ENCODE measurements at places on chromosomes 4 and X.

DNA sequence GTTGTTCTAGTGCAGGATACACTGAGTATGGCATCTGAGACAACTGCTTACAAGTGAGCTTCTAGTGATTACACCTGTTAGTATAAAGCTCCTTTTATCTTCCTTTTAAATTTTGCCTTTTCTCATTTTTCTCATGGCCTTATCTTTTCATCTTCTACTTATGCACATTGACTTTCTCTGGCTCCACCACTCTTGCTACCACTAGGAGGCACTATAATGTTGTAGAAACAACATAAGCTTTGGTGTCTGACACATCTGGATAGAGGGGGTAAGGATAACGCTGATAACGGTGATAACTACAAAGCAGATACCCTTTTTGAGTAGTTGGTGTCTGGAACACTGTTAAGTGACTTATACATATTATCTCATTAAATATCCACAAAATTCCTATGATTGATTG is 187.4 kb upstream of the TEX13C start:
- peak; percentile 0 for DNase-seq

DNA sequence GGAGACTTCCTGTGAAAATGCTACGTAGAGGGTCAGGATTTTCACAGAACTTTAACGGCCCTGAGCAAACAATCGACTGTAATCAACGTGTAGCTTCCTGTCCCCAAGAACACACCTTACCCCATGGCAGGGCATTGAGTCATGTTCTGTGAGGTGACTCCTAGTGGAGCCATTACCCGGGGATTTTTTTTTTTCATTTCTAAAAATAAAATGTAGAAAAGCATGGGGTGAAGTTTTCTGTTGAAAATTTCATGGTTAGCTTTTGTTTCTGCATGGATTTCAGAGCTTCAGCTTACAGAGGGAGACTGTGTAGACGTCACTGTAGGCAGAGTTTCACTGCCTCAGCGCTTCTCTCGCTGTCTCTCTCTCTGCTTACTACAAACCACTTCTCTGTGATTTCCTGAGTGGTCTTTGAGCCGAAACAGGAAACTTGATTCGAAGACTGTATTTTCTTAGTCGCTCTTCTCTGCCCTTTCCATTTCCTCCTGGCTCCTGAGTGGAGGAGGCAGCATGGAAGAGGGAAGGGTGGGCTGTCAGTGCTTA is 111.7 kb downstream of the NFKB1 start:
- DNase-seq = no peak

GRCh38 chrX:88828011-88828410 is 81.0 kb downstream of the CPXCR1 start:
- DNase-seq = no peak

DNA sequence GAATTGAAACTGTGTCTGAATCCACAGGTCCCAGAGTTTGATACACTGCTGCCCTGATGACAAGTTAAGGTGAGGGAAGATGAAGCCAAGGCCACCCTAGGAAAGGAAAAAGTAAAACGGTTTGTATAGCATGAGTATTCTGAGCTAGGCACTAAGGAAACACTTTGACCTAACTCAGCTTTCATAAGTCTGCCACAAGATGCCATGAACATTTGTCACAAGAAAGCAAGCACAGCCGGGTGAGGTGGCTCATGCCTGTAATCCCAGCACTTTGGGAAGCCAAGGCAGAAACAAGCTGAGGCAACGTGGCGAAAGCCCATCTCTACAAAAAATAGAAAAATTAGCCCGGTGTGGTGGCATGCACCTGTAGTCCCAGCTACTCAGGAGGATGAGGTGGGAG is 34.2 kb downstream of the ELOVL6 start:
- DNase-seq = peak; percentile 64

- DNase-seq = no peak
Measured at GRCh38 chrX:121407627-121408026, 360.2 kb downstream of the GLUD2 start.

DNA sequence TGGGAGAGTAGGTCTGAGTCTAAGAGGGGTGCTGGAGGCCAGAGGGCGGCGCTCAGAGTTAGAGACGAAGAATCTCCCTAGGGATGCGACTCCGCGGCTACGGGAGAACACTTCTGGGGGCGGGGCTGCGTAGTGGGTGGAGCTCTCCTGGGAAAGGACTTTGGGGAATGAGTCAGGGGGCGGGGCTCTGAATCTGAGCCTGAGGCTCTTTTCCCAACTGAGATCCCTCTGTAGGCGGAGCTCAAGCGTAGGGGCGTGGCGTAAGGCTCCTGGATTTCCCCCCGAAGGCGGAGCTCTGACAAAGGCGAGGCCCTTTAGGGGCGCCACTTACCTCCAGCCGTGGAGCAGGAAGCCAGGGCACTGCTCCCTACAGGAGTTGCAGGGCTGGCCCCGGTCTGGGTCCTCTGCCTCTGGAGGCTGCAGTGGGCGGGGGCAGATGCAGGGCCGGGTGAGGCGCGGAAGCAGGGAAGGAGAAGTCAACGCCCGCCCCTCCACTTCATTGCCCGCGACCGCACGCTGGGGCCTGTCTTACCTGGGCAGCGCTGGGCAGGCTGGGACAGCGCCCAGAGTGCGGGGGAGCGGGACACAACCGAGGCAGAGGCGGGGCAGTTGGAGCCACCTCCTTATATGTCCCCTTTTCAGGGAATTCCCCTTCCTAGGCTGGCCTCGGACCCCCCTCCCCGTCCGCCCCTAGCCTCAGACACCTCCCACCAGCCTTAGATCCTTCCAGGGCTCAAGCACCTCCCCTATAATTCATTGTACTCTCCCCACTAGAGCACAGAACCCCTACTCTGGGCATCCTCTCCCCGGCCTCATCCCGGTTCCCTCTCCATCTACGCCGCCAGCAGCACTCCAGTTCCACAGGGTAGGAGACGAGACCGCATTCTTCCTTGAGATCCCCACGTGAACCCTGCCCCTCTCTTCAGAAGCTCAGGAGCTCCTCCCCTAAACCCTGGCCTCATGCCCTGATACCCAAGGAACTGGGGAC is 1.6 kb downstream of the PRICKLE3 start:
- peak; percentile 89 for DNase-seq

DNA sequence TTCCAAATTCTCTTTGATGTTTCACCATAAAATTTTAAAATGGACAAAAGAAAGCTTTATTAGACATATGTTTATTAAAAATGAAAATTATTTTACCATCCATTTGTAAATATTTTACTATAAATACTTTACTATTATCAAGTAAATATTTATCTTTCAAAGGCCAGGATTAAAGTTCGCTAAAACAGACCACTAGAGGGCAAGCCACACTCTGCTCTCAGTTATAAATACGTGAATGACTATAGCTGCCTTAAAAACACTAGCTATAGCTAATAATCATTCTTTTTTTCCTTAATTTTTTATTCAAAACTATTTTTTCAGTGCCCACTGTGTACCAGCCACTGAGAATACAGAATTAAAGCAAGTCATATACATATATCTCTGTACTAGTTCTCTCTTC is 38.6 kb downstream of the UNC5C start:
- DNase-seq = peak; percentile 7

GRCh38 chr4:106104276-106104675 is 209.0 kb downstream of the NPNT start:
- DNase-seq = no peak

GRCh38 chr4:18227880-18228279 is 206.3 kb upstream of the LCORL start:
- no peak for DNase-seq

DNA sequence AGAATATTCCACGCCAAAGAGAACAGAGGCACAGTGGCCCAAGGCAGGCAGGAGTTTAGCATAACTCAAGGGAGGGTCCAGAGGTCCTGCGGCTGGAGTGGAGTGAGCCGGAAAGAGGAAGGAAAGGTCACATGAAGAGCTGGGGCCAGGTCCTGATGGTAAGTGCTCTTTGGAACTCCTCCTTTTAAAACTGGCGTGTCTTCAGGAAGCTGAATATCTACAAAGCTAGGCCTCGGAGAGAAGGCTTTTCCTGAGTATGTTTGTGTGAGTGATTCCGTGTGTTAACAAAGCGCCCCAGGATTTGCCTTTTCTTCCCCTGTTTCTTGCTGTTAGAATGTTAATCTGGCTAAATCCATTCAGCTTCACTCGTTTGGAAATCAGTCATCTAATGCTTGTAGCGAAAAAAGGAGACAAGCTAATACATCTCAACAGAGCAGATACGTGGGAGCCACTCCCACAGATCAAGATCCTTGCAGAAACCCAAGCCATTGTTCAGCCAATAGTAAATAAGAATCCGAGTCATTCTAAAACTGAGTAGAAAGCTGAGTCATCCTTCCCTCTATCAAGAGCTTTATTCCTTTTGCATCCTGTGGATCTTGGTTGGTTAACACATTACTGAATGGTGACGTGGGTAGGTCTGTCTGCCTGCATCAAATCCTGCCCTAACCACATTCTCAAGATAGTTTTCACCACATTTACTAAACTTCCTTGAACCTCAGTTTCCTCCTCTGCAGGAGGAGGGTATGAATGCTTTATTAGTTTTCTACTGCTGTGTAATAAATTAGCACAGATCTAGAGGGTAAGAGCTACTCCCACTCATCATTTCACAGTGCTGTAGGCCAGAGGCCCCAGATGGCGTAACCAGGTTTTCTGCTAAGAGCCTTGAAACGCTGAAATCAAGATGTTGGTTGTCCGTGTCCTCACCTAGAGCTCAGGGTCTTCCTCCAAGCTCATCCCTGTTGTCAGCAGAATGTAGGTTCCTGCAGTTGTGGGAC is 43.2 kb upstream of the RBM47 start:
- DNase-seq = peak; percentile 99

- no peak for DNase-seq
Measured at GRCh38 chr4:732486-732885, 26.9 kb downstream of the PCGF3 start.

- DNase-seq = no peak
Measured at GRCh38 chr4:6109842-6110560, 90.3 kb downstream of the JAKMIP1 start.

DNA sequence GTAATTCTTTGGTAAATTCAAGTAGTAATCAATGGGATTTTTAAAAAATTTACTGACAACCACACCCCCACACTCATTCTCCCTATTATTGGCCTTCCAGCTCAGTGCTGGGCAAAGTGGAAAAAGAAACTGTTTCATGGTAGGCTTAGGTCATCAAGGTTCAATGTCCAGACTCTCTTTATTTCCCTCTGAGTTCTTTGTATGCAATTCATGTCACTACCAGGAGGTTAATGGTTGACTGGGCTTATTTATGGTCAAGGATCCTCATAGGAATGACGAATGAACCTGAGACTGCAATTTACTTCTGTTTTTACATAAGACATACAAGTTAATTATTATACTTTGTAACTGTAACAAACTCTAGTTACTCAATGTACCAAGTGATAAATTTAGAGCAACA is 403.2 kb downstream of the KLHL13 start:
- DNase-seq = no peak

GRCh38 chr4:112214390-112215264 is 17.0 kb upstream of the AP1AR start:
- peak; percentile 29 for DNase-seq

GRCh38 chr4:114267976-114268375 is 288.5 kb upstream of the ARSJ start:
- peak; percentile 36 for DNase-seq

- no peak for DNase-seq
Measured at GRCh38 chr4:137896221-137896737, 345.9 kb downstream of the SLC7A11 start.

DNA sequence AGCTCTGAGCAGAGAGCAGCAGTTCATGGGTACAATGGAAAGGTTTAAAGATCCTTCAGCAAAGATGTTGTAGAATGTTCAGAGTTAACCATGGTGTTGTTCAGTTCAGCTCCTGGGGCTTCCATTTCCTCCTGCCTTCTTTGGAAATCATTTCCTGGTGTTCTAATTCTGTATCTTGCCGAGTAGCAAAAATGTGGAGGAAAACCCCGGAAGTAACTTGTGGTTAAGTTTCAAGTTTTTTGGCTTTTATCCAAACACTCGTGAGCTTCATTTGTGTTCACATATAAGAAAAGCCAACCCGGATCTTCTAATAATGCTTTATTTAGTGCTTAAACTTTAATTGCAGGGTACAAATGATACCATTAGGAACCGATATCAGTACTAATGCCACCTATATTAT is 33.6 kb upstream of the ARX start:
- peak; percentile 1 for DNase-seq

- DNase-seq = peak; percentile 53
Measured at GRCh38 chrX:68693481-68694434, 46.3 kb downstream of the STARD8 start.

DNA sequence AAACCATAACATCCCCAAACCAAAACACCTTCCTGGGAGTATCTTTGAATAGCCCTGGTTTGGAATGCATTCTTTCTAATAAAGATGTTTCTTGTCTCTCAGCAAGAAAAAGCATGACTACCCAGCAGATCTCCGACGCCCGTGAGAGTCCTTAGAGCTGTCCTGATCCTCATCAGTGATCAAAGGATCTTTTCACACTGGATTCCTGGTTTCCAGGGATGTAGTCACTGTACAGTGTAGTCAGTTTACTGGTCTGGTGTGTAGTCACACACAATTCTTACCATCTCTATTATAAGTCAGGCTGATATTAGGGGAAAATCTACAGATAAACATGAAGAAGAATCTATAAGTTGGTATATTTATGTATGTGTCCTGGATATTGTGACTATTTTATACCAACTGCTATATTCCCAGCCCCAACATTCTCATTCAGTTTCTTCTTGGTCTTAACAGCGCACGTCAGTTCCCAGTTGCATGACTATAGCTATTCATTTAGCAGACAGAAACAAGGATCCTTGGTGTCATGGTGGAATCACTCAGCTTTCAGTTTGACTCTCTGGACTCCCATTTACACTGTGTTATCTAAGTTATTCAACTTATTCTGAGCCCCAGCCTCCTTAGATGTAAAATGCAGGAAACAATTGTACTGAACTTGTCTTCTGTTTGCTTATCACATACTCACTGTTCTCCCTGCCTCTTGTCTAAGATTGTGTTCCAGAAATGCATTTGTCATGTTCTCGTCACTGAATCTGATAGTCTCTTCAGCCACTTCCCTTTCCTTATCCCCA is 68.3 kb downstream of the SLIT2 start:
- no peak for DNase-seq

DNA sequence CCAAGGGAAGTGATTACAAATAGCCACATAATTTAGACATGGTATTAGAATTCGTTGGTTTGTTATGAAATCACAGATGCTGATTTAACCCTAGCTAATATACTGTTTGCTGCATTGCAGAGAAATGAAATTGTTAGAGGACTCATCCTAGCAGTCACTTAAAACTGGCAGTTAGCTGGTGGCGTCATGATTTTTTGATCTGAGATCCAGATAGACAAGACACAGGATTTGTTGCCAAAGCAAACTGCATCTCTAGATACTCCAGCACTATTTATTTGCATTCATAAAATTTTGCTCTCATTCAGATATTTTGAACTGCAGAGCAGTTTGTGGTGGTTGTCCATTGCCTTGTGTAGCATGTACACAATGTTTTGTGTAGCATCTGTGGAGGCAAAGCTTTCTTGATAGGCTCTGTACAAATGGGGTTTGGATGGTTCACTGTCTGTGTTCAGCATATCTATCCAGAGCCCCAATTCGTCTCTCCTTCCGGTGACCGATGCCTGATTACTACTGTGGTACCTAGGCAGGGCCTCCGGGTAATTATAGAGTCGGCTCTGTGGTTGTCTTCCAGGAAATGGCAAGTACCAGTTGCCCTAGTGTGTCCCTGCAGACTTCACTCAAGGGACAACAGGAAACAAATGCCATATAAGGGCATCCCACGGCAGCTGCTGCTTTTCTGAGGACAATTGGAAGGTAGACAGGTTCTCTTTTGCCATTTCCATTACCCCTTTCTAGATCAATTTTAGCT is 30.1 kb upstream of the SPARCL1 start:
- DNase-seq = no peak

Measured in fibroblast of skin of right quadriceps (primary cell).